ENCODE measurements at places on chromosomes 16 and 17.
A peak's percentile ranks its signal among the peaks of the same experiment; 100 is the strongest.

GRCh38 chr16:55563797-55564196 lies 2.7 kb upstream of the CAPNS2 start:
- no peak for DNase-seq

DNA sequence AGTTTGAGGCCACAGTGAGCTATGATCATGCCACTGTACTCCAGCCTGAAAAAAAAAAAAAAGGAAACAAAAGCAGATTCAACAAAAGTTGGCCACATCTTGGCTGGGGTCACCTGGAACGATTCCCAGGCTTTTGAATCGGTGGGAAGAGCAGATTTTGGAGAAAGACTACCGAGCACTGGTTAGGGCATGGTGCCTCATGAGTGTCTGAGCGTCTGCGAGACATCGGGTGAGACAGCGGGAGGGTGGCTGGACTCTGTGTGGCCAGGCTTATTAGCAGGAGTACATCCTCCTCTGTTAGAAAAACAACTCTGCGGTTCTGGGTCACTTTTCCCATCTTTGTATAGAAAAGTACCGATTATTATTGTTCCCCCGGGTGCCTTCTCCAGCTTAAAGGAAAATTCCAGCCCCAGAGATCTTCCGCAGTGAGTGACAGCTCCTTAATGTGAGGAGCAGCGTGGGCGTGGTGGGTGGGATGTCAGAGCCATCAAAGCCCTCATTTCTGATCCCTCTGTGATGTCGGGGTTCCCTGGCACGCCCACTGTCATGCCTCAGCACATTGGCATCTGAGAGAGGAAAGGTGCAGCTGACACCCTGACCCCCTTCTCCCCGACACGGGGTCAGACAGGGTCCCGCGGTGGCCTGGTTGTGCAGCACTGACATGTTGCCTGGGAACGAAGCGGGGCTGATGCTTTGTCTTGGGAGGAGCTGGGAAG lies 6.9 kb downstream of the RGS9 start:
- DNase-seq = no peak

GRCh38 chr17:43774304-43775250 lies 4.2 kb downstream of the DUSP3 start:
- DNase-seq = no peak

- DNase-seq = no peak
Measured at GRCh38 chr16:71367241-71367976, 8.9 kb downstream of the CALB2 start.

DNA sequence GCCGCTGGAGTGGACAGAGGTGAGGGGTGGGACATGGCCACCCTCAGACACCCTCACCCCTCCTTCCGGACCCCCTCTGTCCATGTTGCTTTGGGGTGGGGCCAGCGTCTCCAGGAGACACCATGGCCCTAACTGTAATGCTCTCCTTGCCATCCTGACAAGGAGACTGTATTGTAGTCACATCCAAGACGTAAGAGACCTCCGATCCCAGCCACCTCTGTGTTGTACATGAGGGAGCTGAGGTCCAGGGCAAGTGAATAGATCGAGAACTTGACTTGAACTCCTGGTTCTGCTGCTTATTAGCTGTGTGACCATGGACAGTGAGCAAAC lies 30.2 kb downstream of the POLR3E start:
- DNase-seq = no peak

DNA sequence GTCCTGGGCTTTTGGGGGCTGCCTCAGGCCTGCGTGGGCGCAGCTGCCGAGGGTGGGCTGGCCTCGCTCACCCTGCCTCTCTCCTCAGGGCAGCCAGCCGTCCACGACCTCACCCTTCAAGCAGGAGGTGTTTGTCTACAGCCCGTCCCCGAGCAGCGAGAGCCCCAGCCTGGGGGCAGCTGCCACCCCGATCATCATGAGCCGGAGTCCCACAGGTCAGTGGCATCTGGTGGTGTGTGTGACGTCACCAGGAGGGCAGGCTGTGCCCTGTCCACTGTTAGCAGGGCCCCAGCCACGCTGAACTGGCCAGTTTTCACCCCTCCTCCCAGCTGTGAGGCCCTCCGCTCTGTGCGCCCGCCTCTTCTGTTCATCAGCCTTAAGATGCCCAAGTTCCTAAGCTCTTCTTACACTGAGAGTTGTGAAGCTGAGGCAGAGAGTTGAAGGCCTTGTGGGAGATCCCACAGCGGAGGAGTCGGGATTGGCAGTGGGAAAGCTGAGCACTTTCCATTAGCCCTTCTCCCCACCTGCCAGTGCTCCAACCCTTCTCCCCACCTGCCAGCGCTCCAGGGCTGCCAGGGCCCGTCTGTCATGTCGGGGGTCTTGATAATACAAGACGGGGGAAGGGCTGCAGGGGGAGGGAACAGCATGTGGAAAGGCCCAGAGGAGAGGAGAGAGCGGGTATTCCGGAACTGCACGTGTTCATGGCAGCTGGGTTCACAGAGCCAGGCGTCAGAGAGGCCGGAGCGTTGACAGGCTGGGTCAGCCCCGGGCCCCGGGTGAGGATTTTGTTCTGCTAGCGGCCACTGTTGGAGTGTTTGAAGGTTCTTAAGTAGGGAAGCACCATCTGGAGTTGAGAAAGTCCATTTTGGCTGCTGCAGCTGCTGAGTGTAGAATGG lies 36.3 kb downstream of the OR1D5 start:
- no peak for DNase-seq

DNA sequence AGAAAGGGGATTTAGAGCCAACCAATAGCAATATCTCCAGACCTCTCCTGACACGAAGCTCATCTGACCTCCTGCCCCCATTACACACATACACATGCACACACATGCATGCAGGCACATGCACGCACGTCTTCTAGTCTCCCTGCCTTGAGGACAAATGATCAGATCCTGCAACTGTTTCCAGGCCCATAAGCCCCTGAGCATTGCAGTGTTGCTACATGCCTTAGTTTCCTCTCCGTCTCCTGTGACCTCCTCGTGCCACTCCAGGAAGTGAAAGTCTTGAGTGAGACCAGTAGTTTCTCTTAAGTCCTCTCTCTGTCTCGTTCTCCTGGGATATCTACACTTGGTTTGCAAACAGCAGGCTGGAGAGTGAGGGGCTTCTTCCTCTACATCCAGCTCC lies 8.2 kb downstream of the CIITA start:
- no peak for DNase-seq

DNA sequence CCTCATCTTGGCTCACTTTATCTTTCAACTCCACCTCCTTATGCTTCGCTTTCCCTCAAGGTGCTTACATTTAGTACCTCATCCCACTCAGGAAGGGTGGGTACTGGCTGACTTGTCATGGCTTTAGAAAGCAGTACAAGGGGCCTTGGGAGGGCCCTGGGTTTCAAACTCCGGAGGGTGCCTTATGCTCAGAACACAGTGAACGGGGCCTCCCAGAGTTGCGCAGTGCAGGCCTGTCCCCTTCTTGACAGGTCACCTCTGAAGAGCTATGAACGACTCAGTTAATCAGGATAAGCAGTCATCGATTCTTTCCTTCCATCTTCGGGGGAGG lies 6.0 kb downstream of the COG1 start:
- DNase-seq = no peak

DNA sequence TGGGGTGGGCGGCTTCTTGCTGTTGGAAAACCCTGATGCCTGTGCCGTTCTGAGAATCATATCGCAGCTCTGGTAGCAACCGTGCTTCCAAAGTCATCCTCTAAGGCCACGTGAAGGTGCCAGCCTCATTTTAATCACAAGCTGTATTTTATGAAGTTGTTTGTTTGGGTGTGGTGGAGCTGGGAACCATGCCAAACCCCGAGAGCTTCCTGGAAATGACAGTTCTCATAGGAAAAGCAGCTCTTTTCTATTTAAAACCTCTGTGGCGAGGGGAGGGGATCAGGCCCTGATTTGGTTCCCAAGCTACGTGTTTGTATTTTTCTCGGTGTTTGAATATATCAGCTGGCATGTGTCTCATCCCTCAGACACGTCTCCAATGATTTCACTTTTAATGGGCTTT lies 21.7 kb downstream of the KNOP1 start:
- peak; percentile 7 for DNase-seq

DNA sequence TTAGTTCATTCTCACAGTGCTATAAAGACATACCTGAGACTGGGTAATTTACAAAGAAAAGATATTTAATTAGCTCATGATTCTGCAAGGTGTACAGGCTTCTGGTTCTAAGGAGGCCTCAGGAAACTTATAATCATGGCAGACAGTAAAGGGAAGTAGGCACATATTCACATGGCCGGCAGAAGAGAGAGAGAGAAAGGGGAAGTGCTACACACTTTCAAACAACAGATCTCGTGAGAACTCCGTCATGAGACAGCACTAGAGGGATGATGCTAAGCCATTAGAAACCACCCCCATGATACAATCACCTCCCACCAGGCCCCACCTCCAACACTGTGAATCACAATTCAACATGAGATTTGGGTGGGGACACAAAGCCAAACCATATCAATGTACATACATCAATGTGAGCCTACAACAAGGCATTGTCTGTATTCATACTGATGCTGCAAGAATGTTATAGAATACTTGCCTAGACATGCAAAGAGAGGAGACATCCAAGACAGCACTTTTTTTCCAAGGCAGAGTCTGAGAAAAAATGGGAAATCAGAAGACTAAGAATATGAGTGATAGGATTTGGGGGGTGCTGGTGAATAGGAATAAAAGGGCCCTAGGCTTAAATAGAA lies 114.8 kb upstream of the XYLT1 start:
- DNase-seq = no peak

GRCh38 chr17:8020776-8021564 lies 17.9 kb upstream of the ALOX15B start:
- no peak for DNase-seq

- no peak for DNase-seq
Measured at GRCh38 chr16:1426734-1427471, 4.0 kb upstream of the PERCC1 start.

- no peak for DNase-seq
Measured at GRCh38 chr17:74599448-74599939, 7.4 kb upstream of the CD300LD start.

- DNase-seq = no peak
Measured at GRCh38 chr17:1730326-1731193, 6.1 kb downstream of the WDR81 start.

DNA sequence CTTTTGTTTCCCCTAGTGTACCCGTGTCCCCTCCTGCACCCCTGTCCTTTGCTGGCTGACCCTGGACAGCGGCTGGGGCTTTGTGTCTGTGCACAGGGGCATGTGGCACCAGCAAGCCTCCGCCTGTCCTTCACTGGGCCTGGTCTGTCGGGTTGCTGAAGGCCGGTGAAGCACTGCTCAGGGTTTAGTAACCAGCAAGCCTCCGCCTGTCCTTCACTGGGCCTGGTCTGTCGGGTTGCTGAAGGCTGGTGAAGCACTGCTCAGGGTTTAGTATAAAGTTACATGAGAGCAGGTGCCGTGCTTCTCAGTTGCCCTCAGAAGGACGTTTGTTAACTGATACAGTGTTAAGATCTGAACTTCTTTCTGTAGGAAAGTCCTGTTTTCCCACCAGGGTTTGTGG lies 33.8 kb downstream of the DEF8 start:
- no peak for DNase-seq

DNA sequence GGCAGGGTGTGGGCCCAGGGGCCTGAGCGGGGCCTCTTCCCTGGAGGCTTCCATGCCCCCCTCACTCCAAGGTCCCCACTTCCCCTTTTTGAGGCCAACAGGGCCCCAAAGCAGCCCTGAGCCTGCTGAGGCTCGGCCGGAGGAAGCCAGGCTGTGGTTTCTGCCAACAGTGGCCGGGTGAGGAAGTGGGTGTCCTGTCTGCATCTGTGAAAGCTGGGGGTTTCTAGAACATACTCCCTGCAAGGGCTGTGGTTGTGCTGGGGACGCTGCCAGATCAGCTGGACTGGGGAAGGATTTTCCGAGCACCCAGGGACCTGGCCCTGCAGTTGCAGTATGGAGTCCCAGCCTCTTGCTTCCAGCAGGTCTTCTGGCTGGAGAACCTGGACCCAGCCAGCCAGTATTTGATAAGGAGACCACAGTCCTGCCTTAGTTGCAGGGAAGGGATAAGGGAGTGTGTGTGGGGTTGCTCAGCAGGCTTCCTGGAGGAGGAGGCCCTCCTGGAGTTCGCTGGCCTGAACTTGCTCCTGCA lies 15.7 kb downstream of the ADCY7 start:
- peak; percentile 40 for DNase-seq

Data from stimulated activated CD8-positive, alpha-beta memory T cell treated with anti-CD3 and anti-CD28 coated beads, Interleukin-15, amount 100 ng/mL, for 4 hours (primary cell).